ENCODE measurements at places on chromosomes 3 and 15.

DNA sequence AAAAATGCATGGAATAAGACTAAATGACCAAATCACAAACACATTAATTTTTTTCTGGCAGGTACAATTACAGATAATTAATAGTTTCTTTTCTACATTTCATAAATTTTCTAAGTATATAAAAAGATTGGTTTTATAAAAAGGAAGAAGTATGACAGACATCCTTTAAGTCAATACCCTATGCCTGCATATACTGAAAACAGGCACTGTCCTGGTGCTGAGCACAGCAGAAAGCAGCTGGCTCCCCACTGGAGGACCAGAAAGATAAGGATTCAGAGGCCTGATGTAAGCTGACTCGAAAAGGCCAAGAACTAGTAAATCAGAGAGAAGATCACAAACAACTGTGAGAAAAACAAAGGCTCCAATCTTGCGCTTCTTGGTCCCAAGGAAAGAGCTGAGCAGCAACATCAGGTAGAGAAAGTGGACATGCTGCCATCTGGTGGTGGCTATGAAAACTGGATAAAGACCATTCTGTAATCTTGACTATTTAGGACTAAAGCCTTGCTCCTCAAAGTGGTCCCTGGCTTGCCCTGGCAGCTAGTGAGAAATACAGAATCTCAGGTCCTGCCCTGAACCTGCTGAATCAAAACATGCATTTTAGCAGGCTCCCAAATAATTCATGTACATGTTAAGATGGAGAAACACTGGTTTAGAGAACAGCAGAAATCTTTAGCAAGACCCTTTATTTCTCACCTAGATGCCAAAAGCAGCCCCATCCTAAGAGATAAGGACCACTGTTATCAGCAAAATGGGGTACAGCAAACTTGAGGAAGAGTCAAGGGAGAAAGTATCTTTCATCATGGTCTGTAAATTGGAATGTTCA, 76.0 kb downstream of the TRANK1 start:
- peak; percentile 21 for DNase-seq

DNA sequence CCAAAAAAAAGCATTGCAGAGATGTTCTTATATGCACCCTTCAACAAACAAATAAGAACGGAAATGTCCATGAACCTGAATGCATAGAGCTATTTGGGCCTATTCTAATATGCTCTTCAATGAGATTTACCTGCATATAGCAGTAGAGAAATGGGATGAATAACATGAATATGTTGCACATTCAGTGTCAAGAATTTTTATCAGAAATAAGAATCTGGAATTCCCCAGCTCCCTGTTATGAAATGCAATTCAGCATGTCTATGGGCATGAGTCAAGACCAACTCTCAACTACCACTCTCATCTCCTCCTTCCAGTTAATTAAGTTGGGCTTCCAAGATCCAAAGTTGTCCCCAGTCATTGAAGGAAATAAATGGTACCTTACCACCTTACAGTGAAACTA, 133.7 kb upstream of the ALCAM start:
- DNase-seq = no peak

DNA sequence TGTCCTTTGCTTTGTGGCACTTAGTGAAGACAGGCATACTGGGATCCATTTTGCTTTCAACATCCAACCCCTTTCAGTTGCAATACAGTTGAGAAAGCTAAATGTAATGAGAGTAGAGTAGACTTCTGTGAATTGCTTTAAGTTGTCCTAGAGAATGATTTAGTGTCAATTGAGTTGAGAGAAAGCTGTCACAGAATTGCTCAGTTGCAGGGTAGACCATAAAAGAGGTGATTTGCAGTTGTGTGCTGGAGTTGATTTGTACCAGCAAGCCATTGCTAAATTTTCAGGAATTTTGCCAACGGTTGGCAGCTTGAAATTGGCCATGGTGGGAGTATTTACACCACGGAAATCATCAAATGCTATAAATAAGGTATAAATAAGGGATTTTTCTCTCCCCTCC, 2.2 kb downstream of the ABHD5 start:
- DNase-seq = no peak

GRCh38 chr3:33918126-33918756, 119.8 kb downstream of the PDCD6IP start:
- DNase-seq = no peak

DNA sequence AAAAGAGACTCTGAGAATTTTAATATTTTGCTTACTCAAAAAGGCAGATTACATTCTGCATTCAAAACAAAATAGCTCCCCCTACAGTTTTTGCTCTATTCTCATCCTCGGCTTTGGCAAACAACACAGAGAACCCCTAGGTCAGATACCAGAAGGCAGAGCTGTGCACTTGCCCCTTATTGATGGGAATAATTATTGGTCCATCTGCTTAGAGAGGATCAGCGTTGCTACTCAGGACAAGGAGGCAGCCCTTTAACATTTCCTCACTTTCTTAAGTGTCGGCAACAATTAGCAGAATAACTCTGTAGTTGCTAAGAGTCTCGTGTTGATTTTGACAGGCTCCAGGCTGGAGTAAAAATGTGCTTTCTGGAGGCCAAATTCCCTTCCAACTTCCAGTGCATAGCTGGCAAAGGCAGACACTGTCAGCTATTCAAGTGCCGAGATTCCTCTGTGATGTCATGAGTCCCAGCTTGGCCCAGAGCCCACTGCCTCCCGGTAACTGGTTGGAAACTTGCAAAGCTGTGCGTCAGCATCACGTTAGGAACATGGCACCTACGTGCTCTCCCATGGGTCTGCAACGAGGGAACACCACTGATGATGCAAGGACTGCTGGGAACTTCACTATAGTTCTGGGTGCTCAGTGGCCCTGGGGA, 482.7 kb upstream of the ADAMTS9 start:
- DNase-seq = no peak

DNA sequence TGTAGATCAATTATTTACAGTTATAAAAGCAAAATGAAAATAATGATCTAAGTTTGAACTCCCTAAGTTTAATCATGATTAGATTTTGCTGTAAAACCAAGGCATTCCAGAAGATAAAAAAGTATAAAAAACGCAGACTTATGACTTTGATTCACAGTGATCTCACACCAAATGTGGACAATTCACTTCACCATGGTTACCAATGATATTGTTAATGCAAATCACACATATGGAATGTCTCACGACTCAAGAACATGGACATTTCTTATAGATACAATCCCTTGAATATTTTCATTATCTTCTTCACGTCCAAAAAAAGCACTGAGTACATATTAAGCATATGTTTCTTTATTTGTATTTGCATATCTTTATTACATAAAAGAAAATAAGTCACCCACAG, 1054.2 kb downstream of the NAALADL2 start:
- DNase-seq = no peak

- DNase-seq = no peak
Measured at GRCh38 chr3:61015408-61015807, 235.8 kb downstream of the FHIT start.

DNA sequence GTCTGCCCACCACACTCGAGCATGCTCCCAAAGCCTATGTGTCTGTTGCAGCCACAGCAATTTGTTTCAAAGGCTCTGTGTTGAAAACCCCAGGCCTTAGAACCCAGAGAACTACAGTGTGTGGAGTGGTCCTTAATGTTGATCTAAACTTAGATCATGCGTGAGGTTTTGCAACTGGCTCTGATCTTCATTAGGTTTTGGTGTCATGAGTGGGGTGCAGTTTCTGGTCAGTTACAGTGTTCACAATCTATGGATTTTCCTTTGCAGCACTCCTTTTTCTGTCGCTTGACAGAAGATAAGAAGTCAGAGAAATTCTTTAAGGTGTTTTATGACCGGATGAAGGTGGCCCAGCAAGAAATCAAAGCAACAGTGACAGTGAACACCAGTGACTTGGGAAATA, 213.0 kb upstream of the BHLHE40 start:
- DNase-seq = no peak

GRCh38 chr3:4836516-4836915, 142.7 kb upstream of the BHLHE40 start:
- DNase-seq = no peak

GRCh38 chr3:190122198-190122771, 1.6 kb upstream of the P3H2 start:
- no peak for DNase-seq

GRCh38 chr3:16482770-16483531, 30.5 kb downstream of the RFTN1 start:
- no peak for DNase-seq

DNA sequence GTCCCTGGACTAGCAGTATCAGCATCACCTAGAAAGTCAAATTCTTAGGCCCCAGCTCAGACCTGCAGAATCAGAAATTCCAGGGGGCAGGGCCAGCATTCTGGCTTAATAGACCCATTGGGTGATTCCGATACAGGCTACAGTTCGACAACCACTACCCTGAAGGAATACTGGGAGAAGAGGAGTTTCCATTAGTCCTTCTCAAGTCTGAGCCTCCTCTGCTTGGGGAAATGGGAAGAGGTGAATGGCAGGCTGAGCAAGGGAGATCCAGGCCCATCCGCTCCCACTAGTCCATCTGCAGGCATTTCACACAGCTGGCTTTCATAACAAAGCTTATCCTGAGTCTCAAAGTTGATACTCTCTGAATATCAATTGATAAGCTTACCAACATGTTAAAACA, 69.1 kb downstream of the MECOM start:
- DNase-seq = no peak

DNA sequence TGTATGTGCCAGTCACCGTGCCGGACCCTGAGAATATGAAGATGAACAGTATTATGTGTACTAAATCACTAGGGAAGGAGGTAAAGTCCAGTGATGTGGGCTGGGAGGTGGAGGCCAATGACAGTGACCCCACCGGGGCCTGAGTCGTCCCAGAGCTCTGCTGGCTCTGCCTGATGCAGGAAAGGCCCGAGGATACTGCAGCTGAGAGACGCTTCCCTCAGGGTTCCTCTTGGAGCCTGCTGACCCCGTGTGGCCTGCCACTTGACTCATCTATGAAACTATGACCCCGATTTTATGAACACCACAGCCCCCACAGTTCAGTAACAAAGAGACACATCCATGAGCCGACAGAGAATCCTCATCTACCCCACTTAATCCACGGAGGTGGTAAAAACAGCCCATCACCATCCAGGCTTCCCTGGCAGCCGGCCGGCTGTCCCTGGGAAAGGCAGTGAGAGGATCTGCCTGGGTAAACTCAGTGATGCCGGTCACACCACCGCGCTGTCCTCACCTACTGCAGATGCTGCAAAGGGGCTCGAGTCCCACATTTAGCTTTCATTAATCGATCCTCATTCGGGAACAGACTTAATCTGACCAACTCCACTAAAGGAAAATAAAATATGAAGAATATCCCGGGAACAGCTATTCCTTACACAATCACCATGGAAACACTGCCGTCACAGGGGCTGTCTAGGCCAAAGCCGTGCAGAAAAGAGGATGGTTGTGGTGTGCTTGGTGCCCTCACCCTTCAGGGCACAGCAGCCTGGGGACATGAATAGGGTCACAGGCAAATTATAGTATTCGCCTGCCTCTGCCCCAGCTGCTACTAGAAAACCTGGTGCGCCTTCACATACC, 82.9 kb downstream of the ARRDC4 start:
- DNase-seq = no peak

GRCh38 chr3:163878396-163878795, 1199.9 kb downstream of the SI start:
- no peak for DNase-seq

GRCh38 chr3:172061724-172062184, 22.4 kb downstream of the FNDC3B start:
- DNase-seq = no peak

GRCh38 chr3:3631114-3631513, 168.1 kb upstream of the LRRN1 start:
- DNase-seq = peak; percentile 8

- DNase-seq = no peak
Measured at GRCh38 chr15:80893777-80894176, 95.8 kb downstream of the MESD start.

DNA sequence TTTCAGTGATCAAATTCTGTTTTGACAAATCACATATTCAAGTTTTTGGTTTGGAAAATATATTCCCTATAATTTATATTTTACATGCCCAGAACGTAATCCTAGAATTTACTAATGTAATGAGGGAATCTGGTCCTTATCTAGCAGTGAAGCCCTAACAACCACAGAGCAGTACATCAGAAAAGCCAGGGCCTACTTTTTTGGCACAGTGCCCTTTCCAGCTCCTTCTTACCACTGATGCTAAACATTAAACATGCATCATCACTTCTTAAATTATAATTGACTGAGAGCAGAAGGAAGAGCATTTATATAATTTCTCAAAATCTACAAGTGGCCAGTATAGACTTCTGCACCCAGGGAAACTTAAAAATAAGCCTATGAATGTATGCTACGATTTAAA, 66.7 kb downstream of the FBXL22 start:
- no peak for DNase-seq

- no peak for DNase-seq
Measured at GRCh38 chr3:130242850-130243569, 102.5 kb upstream of the COL6A5 start.

- no peak for DNase-seq
Measured at GRCh38 chr15:69880571-69881301, 217.0 kb downstream of the TLE3 start.

DNA sequence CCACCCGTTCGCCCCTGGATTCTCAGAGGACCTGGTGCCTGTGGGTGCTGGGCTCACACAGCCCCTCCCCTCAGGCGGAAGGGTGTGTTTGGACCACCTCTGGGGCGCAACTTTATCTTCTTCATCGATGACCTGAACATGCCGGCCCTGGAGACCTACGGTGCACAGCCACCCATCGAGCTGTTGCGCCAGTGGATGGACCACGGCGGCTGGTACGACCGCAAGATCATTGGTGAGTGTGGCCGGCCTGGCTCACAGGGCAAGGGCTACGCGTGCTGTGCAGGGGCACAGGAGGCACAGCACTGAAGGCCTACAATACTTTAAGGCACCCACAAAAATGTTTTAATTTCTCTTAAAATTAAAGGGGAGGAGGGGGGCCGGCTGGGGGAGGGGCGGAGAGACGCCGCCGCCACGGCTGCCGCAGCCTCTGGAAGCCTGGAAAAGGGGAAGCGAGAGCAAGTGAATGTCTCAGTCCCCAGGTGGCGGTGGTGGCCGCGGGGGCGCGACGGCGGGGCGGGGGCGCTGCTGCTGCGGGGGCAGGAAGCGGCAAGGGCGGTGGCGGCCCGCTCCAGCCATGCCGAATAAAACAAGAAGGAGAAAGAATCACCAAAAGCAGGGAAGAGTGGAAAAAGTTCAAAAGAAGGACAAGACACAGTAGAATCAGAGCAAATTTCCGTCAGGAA, 56.8 kb downstream of the DNAH1 start:
- DNase-seq = no peak

GRCh38 chr3:150235799-150236198, 172.3 kb upstream of the TSC22D2 start:
- DNase-seq = peak; percentile 86

- no peak for DNase-seq
Measured at GRCh38 chr15:41594801-41595746, 36.1 kb downstream of the TYRO3 start.

DNA sequence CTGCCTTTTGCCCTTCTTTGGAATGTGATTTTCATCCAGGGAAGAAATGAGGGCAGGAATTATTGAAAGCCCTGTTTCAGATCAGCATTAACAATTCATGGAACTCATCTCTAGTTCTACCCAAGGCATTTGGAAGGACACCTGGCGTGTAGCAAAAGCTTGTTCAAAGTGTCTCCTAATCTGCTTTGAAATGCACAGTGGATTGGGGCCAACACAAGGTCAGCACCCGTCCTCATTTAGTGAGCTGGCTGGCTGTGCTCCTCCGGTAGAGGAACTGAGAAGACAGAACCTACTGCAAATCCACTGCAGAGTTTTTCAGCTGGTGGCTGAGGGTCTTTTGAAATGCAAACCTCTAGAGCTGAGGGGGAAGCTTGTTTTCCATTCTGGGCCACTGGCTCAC, 141.6 kb upstream of the STT3B start:
- no peak for DNase-seq
